ENCODE measurements at places on chromosomes 4 and X.

- no peak for DNase-seq
These were observed 14.0 kb upstream of the CDKN2AIP start for GRCh38 chr4:183430317-183430993.

DNA sequence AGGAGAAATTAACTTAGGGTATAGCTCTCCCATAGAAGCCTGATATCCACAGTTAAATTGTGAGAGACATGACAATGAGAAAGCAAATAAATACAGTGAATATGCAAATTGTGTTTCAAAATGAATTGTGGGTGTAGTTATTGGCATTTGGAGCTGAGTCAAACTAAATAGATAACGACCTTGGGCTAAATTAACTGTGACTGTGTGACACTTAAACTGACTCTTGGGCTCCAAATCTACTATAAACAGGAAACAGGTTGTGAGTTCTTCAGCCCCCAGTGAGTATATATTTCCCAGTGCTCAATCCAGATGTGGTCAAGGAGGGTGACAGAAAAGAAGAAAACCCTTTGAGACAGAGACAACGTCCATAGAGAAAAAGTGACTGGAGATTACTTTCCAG lies 11.3 kb upstream of the MAGEA10 start:
- DNase-seq: no peak

DNA sequence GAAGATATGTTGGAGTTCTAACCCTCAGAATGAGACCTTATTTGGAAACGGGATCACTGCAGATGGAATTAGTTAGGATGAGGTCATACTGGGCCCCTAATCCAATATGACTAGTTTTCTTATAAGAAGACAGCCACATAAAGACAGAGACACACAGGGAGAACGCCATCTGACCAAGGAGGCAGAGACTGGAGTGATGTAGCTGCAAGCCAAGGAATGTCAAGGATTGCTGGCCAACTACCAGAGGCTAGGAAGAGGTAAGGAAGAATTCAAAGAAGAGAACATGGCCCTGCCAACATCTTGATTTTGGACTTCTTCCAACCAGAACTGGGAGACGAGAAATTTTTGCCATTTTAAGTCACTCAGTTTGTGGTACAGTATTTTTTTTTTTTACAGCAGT lies 152.8 kb upstream of the DIPK2B start:
- DNase-seq: no peak

DNA sequence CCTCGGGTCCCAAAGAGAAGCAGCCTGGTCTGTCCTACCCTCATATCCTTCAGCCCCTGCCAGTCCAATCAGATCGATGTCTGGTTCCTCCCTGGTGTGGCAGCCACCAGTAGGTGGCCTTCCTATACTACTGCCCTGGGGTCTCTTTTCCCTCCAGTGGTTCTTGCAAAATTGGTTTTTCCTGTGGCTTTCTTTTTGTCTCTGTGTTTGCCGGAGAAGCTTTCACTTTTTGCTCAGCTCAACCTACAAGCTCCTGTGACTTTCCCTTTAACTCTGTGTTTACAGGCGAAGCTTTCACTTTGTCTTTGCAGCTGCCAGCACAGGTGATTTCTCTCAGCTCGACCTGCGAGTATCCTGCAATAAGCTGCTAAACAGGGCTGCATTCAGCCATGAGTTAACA lies 46.8 kb downstream of the UGT2A3 start:
- no peak for DNase-seq

- DNase-seq: no peak
These were observed 78.2 kb downstream of the COL4A6 start for GRCh38 chrX:108359806-108360602.

DNA sequence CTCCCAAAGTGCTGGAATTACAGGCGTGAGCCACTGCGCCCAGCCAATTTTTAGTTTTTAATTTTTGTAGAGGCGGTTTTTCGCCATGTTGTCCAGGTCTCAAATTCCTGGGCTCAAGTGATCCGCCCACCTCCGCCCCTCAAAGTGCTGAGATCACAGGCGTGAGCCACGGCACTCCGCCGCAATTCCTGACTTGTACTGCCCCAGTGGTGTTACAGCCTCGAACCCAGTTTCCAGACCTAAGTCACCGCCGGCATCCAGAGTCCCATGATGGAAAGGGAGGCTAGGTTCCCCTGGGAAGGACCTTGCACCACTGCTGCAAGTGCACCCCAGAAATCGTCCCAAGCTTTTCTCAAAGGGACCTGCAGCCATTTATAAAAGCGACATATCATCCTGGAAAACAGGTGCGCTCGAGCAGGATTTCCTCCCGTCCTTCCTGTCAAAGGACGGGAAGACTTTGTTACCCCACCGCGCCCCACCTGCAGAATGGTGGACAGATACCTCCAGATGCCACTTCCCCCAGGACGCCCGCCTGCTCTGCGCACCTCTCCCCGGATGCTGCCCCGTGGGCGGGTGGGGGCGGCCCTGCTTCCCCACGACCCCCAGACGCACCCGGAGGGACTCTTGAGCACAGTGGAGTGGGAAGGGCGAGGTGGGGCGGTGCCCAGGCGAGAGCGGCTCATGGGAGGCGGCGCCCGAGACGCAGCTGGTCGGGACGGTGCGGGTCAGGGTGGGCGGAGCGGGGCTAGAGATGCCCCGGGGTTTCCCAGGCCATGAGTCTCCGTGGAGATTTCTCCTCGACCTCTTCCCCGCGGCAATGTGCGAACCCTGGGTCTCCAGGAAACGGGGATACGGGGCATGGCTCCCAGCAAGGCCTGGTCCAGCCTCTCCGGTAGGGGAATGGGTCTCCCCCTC lies 947 bp upstream of the RPL10 start:
- DNase-seq: no peak

DNA sequence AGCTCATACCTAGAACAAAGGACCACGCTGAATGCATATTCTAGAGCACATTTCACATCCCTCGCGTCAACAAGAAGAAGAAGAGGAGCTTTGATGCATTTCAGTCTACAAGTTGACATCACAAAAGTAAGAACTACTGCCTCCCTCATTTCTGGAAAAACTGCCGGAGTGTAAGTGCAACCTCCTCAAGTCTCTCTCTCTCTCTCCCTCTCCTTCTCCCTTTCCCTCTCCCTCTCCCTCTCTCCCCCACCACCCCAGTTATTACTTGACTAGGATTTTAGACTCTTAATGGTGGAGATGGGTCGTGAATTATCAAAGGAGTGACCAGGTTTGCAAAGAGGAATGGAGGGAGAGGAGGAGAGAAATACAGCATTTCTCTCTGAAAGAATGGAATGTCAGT lies 1.4 kb upstream of the IRS4 start:
- no peak for DNase-seq

- DNase-seq: no peak
These were observed 2.8 kb downstream of the TMEM185A start for GRCh38 chrX:149628768-149629167.

GRCh38 chrX:148572337-148572736 lies 71.9 kb downstream of the AFF2 start:
- DNase-seq: no peak

DNA sequence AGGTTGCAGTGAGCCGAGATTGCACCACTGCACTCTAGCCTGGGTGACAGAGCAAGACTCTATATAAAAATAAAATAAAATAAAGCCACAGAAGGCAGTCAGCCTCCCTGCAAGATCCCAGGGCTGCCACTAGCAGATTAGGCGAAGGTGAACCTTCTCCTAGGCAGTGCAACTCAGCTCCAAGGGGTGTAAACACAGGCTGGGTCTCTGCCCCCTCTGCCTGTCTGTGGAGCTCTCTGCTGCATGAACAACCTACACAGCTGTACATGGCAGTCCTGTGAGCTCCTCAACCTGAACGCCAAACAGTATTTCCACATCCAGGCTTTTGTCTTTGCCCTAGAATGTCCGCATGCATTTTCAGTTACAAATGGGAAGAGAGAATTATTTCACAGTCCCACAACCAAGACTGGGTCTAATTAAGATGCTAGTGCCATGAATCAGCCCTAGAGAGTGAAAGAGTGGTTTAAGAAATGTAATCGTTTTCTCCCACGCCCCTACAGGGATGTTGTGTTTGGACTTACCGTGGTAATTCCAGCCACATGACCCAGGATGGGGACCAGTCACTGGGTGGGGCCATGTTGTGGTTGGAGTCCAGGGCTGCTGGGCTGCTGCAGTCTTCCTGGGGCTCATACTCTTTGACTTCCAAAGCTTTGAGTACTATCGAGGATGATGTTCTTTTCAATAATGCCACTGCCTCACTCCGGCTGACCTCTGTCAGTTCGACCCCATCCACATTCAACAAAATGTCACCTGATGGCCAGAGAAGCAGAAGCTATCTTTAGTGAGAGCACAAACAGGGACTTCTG lies 99.0 kb downstream of the FIP1L1 start:
- DNase-seq: no peak

GRCh38 chrX:5220421-5220820 lies 1008.2 kb downstream of the NLGN4X start:
- no peak for DNase-seq

DNA sequence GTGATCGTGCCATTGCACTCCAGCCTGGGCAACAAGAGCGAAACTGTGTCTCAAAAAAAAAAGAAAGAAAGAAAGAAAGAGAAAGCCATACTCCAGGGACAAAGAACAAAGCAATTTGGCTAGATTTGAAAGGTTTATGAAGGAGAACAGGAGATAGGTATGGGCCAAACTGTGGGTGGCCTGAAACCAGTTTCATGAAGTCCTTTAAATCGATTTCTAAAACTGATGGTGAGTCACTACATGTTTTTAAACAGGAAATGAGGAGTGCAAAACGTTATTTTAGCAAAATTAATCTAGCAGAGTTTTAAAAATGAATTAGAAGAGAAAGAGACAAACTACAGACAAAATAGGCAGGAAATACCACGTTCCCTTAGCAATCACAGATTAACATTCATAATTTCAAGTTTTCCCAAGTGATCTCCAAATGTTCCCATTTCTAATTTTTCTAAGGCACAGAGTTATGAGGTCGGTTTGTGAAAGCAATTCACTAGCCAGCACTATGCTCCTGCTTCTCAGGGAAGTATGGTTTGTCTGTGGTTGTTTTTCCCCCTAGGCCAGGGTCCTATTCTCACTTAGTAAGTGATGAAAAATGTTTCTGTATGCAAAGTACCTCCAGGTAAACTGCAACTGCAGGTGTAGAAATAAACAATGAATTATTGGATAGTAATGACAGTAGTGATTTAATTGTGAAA lies 190.6 kb downstream of the PPP3CA start:
- no peak for DNase-seq

GRCh38 chr4:62191451-62192240 lies 991.5 kb downstream of the ADGRL3 start:
- no peak for DNase-seq

GRCh38 chrX:95071621-95072020 lies 1397.6 kb downstream of the FAM133A start:
- no peak for DNase-seq

DNA sequence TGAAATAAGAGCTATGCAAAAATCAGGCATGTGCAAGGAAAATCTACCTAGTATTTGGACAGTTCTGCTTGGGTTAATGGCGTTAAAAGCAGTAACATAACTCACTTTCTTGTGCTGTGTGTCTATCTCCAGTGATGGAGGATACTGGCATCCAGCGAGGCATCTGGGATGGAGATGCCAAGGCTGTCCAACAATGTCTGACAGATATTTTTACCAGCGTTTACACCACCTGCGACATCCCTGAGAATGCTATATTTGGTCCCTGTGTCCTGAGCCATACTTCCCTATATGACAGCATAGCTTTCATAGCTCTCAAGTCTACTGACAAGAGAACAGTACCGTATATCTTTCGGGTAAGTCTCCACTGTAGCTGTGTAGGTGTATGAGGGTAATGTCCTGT lies 2.6 kb downstream of the PRDM8 start:
- no peak for DNase-seq

- no peak for DNase-seq
These were observed 67.4 kb downstream of the EDNRA start for GRCh38 chr4:147548256-147548655.

- no peak for DNase-seq
These were observed 157.6 kb downstream of the POLA1 start for GRCh38 chrX:24851289-24851688.

DNA sequence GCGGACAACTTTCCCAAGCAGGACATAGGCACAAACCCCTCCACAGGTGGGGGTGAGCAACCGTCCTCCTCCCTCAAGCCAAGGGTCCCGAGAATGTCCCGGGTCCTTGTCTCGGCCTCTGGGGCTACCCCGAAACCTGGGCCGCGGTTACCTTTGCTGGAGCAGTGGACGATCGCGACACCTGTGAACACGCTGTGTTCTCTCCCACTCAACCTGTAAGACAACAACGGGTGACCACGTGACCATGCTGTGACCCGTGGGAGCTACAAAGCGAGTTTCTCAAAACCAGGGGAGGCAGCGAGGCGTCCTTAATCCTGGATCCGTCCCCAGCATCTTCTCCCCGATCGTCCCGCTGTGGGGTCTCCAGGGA lies 17.9 kb downstream of the ASMTL start:
- no peak for DNase-seq

DNA sequence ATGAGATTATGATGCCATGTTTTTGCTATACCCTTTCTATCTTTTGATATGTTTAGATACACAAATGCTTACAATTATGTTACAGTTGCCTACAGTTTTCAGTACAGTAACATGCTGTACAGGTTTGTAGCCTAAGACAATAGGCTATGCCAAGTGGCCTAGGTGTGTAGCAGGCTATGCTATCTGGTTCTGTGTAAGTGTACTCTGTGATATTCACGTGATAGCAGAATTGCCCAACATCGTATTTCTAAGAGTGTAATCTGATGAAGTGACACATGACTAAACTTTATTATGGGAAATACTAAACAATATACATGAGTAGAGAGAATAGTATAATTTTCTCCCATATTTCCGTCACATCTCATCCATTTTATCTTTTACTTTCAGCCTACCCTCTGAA lies 97.0 kb downstream of the CLDN22 start:
- no peak for DNase-seq

Measured in stimulated activated CD4-positive, alpha-beta T cell treated with anti-CD3 and anti-CD28 coated beads, Interleukin-1b, Interleukin-23, amount 100 ng/mL, for 1 hour (primary cell).